ENCODE measurements at places on chromosomes 11 and 22. TPM values are rescaled to one million over a fixed set of nuclear protein-coding genes. Genes with fewer than 3 reads are reported as not detected.

The POTEH gene
- not detected for total RNA-seq

The MRGPRX4 gene
- total RNA-seq = not detected

The LDLRAD3 gene
- 33.0 TPM for total RNA-seq

The CRYAB gene
- 12.5 TPM for total RNA-seq

The TCN1 gene
- 0.39 TPM for total RNA-seq

The C11orf91 gene
- 0.85 TPM for total RNA-seq

The DERL3 gene
- 0.71 TPM for total RNA-seq

The BSX gene
- total RNA-seq = not detected

The CYP2D6 gene
- total RNA-seq = 0.54 TPM

The ARVCF gene
- total RNA-seq = 1.9 TPM

The TMEM151A gene
- total RNA-seq = 3.6 TPM

The RIMBP3C gene
- total RNA-seq = 0.13 TPM

The MRE11 gene
- total RNA-seq = 13.1 TPM

The ATL3 gene
- total RNA-seq = 35.2 TPM

The DNAJB7 gene
- not detected for total RNA-seq

The NELL1 gene
- not detected for total RNA-seq

The CCDC15 gene
- total RNA-seq = 0.59 TPM

The TCIRG1 gene
- 131 TPM for total RNA-seq

The PRDX5 gene
- total RNA-seq = 494 TPM

The OR5B21 gene
- total RNA-seq = not detected

The MIAT gene
- 0.25 TPM for total RNA-seq

The OR51E2 gene
- not detected for total RNA-seq

The FGF19 gene
- 0.12 TPM for total RNA-seq

The CPT1B gene
- total RNA-seq = 10.8 TPM

The CD3E gene
- not detected for total RNA-seq

The C11orf16 gene
- not detected for total RNA-seq

The GGT5 gene
- total RNA-seq = 4.0 TPM

The APOL1 gene
- total RNA-seq = 14.9 TPM

The RAPSN gene
- total RNA-seq = 0.09 TPM

The OR5AL1 gene
- total RNA-seq = not detected

The HTR3A gene
- not detected for total RNA-seq

The OR51B5 gene
- total RNA-seq = not detected

The MMP13 gene
- 0.07 TPM for total RNA-seq

The ALX4 gene
- total RNA-seq = 1.9 TPM

The GLYATL1 gene
- not detected for total RNA-seq

The ABTB2 gene
- 39.5 TPM for total RNA-seq

The APOA1 gene
- total RNA-seq = 0.13 TPM

The SERHL2 gene
- not detected for total RNA-seq

The OR5M10 gene
- total RNA-seq = not detected

The SHANK2 gene
- total RNA-seq = 6.4 TPM

The TTC36 gene
- total RNA-seq = not detected

The GAL gene
- 19.5 TPM for total RNA-seq

The TNNI2 gene
- 0.36 TPM for total RNA-seq

The BIRC3 gene
- 52.7 TPM for total RNA-seq

The NLRP6 gene
- total RNA-seq = not detected

The KLHL35 gene
- total RNA-seq = 0.83 TPM

The NLRP14 gene
- not detected for total RNA-seq

The OVOL1 gene
- not detected for total RNA-seq

The NXPE1 gene
- total RNA-seq = not detected

The FAM83F gene
- not detected for total RNA-seq

The ACTN3 gene
- total RNA-seq = 0.06 TPM

The SERPING1 gene
- total RNA-seq = 0.62 TPM
